Right atrium auricular region (tissue), 2 donors: ENCODE measurements at places on chromosomes 16 and 17.

GRCh38 chr17:69820876-69821473 is 254.1 kb upstream of the KCNJ16 start:
- no peak for DNase-seq

DNA sequence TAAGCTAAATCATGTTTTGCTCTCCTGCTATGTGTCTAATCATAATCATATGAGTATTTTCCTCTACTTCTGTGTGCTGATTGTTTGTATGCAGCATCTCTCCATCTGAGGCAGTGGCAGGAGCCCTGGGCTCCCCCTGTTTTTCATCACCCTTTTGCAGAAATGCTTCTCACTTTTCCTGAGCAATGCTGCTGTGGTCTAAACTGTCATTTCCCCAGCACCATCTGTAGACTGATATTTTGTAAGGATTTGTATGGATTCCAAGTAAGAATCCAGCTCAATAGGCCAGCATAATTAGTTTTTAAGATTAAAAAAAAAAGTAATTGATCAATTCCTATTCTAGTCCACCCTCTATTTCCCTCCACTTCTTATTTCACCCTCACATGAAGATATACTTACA is 257.0 kb upstream of the CPHXL start:
- no peak for DNase-seq

- DNase-seq, result no peak
Measured at GRCh38 chr16:27381974-27382855, 19.8 kb upstream of the IL21R start.

DNA sequence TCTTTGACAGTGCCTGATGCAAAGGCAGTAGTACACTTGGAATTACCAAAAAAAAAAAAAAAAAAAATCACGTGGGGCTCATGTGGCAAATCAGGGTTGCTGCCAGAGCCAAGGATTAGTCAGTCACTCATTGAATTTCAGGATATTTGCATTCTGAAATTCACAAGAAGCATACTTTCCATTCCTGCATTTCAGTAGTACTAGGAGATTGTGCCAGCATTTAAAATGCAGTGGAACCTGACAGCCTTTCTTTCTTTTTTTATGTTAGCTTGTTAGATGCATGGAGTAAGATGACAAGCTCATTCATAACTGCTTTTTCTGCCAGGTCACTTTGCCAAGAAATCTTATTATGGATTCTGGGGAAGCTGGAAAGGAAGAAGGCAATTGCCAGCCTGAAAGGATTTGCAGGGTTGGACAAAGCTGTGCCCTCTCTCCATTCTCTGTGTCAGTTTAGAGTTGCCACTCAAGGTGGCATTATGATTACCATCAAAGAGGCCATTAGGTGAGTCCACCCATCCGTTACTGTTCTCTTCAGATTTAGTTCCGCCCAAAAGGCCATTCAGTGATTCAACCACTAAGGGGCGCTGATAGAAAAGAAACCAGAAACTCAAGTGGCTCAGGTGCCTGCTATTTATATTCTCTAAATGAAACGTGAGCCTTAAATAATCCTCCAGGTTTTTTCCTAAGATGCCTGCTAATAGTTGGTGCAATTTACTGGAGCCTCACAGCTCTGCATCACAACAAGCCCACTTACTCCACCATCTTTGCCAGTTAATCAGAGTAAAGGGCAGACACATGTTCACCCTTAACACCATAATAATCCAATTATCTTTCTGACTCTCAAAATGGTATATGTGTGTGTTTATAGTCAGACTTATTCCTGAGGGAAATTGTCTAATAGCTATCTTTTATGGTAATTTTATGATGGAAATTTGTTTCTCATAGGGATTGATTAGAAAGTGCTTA is 59.0 kb downstream of the TANGO6 start:
- DNase-seq, result no peak

- DNase-seq, result no peak
Measured at GRCh38 chr16:84283314-84284153, 11.1 kb upstream of the WFDC1 start.

DNA sequence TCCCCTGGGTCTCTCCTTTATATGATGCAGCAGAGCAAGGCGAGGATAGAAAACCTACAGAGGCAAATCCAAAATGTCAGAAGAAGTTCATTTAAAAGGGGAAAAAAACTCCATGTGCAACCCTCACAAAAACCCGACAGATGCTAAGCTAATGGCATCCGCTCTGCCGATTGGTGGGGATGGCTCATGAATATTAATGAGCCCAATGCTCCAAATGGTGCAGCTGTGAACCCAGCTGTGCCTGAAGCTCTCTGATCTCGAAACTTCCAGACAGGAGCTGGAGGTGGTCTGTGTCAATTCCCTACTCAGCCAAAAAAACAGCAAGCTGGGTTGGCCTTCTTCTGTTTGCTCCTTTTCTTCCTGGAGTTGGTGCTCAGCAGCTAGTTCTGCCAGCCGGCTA is 15.5 kb downstream of the SNX11 start:
- DNase-seq, result no peak

- no peak for DNase-seq
Measured at GRCh38 chr17:37610971-37611370, 1.8 kb upstream of the SYNRG start.

GRCh38 chr17:45366049-45366448 is 49.2 kb upstream of the MAP3K14 start:
- DNase-seq, result no peak

DNA sequence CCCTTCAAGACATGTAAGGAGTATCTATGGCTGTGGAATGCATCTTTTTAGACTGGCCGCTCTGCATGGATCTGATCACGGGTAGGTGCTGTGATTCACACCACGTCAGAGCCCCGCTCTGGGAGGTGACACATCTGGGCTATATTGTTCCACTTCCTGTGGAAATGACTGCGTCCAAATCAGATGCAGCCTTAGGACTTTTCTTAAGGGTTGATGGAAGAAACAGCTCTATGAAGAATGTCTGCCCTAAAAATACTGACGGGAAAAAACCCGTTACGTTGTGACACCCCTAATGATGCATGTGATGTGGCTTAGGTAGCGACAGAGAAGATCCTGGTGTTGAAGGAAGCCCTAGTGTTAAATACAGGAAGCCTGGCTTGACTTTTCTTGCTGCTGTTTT is 12.2 kb downstream of the BANP start:
- DNase-seq, result no peak

- DNase-seq, result peak; percentile 66
Measured at GRCh38 chr16:15874745-15875314, 13.6 kb downstream of the CEP20 start.

DNA sequence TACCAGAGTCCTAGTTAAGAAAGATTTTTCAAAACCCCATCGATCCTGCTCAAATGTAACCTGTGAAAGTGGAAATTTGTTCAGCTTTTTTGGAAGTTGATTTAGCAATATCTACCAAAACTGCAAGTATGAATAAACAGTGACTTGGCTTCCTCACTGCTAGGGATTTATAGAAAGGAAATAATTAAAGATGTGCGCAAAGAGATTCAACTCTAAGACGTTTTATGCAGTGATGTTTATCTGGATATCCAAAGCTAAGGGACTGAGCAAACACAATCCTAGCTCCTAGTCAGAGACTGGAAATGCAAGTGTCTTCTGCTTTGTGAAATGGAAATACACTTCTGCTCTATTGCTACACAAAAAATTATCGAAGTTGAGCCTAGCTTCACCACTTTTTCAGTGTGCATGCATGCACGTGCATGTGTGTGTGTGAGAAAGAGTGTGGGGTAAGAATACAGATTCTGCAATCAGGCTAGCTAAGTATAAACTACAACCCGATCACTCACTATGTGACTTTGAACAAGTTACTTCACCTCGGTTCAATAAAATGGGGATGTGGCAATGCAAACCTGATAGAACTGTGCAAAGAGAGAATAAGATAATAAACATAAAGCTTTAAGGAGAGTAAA is 52.1 kb upstream of the FOXF1 start:
- no peak for DNase-seq

DNA sequence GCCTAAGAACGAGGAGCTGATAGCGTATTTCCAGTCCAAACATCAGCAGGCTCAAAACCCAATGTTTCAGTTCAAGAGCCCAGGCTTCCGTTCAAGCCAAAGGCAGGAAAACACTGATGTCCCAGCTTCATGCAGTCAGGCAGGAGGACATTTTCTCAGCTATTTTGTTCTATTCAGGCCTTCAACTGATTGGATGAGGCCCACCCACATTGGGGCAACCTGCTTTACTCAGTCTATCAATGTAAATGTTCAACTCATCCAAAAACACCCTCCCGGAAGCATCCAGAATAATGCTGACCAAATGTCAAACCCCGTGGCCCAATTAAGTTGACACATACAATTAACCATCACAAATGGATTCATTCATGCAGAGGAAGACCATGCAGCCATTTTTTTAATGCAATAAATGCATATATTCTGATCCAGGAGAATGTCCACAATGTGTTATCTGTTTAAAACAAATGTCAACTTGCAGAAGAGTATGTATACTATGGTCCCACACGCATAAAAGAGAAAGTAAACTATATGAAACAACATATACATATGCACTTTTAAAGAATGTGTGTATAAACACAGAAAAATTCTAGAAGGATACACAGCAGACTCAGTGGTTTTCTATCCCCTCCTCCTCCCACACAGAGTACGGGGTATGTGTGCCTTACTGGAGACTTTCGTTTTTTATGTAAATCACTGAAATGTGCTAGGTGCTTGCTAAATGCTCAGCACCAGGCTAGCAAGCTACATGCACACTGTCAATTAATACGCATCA is 28.8 kb upstream of the DYNLRB2 start:
- no peak for DNase-seq

- no peak for DNase-seq
Measured at GRCh38 chr16:60905811-60906210, 1130.4 kb downstream of the CDH8 start.

DNA sequence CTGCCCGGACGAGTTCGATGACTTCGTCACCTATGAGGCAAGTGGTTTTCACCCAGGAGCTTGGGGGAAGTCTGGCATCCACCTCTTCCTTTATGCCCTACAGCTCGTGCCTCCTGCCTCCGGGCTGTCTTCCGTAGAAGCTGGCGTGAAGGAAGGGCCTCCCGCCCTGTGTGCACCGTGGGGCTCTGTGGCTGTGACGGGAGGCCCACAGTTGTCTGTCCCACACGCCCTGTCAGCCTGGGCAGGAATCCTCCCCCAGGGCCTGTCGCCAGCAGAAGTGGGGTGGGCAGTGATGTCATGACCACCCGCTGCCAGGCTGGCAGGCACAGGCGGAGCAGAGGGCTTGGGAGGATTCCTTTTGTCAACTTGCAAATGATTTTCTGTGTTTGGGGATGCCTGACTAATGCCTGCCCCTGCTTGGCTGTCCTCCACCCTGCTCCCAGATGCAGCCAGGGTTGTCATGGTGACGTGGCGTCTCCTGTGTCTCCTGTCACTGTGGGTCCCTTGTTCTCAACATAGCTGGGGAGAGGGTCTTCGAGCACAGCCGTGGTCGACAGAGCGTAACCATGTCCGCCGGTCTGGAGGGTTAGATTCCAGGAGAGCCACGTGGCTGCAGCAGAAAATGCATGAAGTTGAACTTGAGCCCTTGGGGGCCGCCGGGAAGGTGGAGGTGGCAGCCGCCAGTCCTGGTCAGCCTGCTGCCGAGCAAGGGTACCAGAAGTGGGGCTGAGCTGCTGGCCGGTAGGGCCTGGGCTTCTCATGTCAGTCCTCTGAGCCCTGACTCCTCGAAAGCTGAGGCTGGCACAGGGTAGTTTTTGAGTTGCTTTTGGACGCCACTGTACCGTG is 46.1 kb downstream of the RAB11FIP3 start:
- no peak for DNase-seq

GRCh38 chr16:55663765-55664677 is 8.2 kb downstream of the SLC6A2 start:
- no peak for DNase-seq

GRCh38 chr17:40378966-40379365 is 14.4 kb upstream of the GJD3 start:
- no peak for DNase-seq

GRCh38 chr16:50602531-50603205 is 54.5 kb downstream of the NKD1 start:
- DNase-seq, result no peak

DNA sequence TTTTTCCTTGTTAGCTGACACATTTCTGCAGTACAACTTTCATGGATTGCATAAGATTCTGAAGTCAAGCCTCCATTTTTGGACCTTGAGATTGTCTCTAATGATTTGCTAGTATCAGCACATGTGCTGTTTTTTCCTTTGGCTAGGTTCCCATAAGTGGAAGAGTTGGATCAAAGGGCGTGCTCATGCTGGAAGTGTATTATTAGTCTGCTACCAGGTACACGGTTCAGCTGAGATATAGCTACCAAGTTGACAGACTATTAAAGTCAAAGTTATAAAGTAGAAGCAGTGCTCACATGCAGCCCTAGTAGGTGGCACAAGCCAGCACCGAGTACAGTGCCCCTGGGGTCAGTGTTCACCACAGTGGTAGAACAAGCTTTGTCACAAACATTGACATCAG is 3.2 kb downstream of the FAHD1 start:
- DNase-seq, result no peak

DNA sequence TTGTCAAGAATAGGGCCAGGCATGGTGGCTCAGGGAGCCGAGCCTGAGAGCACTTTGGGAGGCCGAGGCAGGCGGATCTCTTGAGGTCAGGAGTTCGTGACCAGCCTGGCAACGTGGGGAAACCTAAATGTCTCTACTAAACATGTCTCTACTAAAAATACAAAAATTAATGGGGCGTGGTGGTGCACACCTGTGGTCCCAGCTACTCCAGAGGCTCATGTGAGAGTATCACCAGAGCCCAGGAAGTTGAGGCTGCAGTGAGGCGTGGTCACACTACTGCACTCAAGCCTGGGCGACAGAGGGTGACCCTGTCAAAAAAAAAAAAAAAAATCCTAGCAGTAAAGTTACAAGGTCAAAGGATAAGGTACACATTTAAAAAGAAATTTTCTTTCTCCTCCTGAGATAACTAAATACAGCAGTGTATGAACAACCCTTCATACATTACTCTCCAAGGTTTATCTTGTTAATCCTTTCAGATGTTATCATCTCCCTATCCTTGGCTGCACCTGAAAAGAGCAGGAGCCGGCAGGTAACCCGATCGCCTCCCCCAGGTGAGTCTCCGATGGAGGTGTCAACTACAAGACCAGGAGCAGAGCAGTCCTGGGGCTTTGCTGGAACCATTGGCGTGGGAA is 122.3 kb downstream of the GOSR1 start:
- DNase-seq, result no peak

GRCh38 chr17:28744972-28745785 is 1.4 kb downstream of the TRAF4 start:
- no peak for DNase-seq

DNA sequence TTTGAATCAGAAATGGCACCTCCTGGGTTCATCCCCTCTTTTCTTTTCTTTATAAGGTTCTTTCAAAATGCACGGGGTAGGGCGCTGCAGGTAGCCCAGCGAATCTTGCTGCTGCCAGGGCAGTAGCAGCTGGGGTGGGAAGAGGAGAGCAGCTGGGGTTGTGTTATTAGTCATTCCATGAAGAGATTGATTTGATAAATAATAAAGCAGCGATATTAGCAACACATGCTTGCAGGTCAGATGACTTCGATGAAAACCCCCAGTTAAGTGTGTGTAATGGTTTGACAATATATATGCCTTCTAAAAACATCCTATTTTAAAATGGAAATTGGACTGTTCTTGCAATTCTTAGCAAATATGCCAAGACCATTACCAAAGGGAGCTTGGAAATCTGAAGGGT is 200.7 kb downstream of the CCDC182 start:
- no peak for DNase-seq

GRCh38 chr17:4074831-4075495 is 67.9 kb downstream of the ZZEF1 start:
- DNase-seq, result no peak
